ENCODE measurements at places on chromosomes 3 and 15. TPM values are rescaled to one million over a fixed set of nuclear protein-coding genes. Genes with fewer than 3 reads are reported as not detected.

MCF2L2 gene
- polyA plus RNA-seq = 0.05 TPM

IQSEC1 gene
- polyA plus RNA-seq = 3.5 TPM

WDR73 gene
- 19.7 TPM for polyA plus RNA-seq

PCOLCE2 gene
- 0.78 TPM for polyA plus RNA-seq

SPESP1 gene
- polyA plus RNA-seq = 11.7 TPM
